ENCODE measurements at places on chromosomes 1 and 21. TPM values are rescaled to one million over a fixed set of nuclear protein-coding genes. Genes with fewer than 3 reads are reported as not detected.

The SOX13 gene
- total RNA-seq, result 9.1 TPM

GRCh38 chr1:67717876-67718275, 32.9 kb downstream of the GADD45A start:
- DNase-seq, result no peak

The HAO2 gene
- total RNA-seq, result not detected

DNA sequence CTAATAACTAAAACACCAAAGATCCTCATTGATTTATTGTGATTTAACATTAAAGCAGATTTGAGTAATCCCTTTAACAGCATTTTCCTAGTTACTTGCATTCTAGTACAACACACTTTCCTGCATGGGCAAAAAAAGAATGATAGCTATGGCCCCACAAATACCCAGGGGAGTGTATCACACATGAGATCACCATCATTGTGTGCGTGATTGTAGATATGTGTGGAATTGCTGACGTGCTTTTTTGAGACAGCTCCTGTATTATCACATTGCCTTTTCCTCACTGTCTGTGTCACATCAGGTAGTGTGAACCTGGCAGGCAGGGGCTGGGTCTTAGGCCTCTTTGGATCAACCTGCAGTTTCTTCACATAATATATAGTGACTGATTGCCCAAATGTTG, 48.5 kb upstream of the SAMD13 start:
- DNase-seq, result no peak

The KRTAP10-1 gene
- total RNA-seq, result not detected

The MCOLN2 gene
- total RNA-seq, result 20.3 TPM

DNA sequence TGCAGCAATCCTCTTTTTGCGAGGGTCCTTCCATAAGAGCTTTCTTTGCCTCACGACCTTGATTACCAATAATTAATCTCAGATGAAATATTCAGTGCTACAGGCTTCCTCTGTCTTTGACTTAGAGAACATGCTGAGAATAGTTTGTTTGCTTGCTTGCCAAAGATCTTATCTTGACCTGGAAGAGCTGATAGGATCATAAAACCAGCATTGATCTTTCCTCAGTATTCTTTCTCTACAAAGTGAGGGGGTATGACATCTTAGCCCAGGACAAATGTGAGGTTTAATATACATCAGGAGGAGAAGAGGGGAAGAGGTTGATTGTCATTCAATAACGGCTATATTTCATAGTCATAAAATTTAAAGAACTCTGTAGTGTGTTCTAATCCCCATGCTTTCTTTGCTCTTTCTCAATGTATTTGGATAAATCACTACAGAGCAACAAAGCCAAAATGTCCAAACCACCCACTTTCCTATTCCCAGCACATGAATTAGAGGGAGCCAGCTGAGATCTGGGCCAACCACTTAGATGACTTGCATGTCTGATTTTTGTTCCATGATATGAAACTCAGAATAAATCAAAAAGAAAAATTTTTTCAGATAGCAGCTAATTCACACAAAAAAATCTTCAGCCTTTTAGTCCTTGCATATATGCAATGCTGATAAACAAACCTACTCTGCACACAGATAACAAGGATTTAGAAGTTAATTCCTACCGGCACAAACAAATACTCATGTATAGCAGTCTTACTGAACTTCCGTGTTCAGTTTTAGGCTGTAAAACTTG, 50.5 kb upstream of the IPO9 start:
- no peak for DNase-seq

The EDN2 gene
- not detected for total RNA-seq

- DNase-seq, result no peak
Observed at GRCh38 chr1:51564124-51564523, 45.1 kb upstream of the EPS15 start.

- no peak for DNase-seq
Observed at GRCh38 chr1:199616947-199617346, 410.6 kb upstream of the NR5A2 start.

DNA sequence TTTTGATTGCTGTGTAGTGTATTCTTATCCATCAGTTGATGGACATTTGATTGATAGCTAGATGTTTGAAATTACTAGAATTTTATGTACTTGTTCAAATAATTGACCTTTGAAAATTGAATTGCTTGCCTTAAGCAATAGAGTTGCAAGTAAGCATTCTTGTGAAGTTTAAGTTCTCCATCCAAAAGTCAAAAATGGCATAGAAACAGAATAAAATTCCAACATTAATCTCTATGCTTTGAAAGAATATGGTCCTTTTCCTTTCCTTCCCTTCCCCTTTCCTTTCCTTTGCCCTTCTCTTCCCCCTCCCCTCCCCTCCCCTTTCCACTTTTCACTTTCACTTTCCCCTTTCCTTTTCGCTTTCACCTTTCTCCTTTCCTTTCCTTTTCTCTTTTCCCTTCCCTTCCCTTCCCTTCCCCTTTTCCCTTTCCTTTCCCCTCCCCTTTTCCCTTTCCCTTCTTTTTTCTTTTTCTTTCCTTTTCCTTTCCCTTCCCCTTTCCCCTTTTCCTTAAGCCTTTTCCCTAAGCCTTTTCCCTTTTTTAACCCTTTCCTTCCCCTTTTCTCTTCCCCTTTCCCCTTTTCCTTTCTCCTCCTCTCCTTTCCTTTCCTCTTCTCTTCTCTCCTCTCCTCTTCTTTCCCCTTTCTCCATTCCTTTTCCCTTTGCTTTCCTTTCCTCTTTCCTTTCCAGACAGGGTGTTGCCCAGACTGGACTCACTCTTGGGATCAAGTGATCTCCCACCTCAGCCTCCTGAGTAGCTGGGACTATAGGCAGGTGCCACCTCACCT, 67.4 kb downstream of the SASS6 start:
- no peak for DNase-seq

- no peak for DNase-seq
Observed at GRCh38 chr1:170580636-170581440, 48.9 kb downstream of the GORAB start.

The PLA2G2A gene
- not detected for total RNA-seq

GRCh38 chr21:35720208-35720731, 340.1 kb downstream of the SETD4 start:
- no peak for DNase-seq

GRCh38 chr21:33984021-33984481, 68.4 kb upstream of the ATP5PO start:
- no peak for DNase-seq

DNA sequence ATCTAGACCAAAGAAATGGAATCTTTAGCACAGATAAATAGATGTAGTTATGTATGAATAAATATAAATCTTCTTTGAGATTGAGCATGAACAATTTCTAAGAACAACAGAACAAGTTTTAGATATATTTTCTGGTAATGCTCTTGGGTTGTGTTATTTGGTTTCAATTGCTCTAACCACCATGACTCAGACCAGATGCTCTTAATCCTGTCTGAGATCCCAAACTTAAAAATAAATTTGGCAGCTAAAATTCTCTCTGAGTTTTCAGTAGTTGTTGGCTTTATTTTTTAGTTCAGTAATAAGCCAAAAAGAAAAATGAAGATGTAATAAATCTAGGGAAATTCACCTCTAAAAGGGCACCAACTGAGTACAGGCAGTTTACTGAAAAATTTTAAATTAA, 1693.4 kb downstream of the NCAM2 start:
- DNase-seq, result no peak

The HRNR gene
- total RNA-seq, result not detected

The USP24 gene
- 74.2 TPM for total RNA-seq

The CENPF gene
- 2.8 TPM for total RNA-seq

DNA sequence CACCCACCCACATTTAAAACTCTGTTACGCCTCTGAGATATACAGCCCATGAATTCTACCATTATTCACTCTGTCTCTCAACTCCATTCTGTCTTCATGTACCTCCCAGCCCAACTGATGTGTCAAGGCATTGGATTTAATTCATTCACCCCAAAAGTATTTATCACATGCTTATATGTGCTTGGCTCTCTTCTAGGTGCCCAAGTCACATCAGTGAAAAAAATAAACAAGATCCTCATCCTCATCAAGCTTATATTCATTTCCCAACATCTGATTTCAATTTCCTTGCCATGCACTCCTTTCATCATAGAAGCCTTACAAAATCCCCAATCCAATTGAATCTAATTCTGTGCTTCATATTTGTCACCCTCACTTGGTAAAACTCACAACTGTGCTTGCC, 967.6 kb downstream of the LTN1 start:
- no peak for DNase-seq

The SLC5A9 gene
- not detected for total RNA-seq

DNA sequence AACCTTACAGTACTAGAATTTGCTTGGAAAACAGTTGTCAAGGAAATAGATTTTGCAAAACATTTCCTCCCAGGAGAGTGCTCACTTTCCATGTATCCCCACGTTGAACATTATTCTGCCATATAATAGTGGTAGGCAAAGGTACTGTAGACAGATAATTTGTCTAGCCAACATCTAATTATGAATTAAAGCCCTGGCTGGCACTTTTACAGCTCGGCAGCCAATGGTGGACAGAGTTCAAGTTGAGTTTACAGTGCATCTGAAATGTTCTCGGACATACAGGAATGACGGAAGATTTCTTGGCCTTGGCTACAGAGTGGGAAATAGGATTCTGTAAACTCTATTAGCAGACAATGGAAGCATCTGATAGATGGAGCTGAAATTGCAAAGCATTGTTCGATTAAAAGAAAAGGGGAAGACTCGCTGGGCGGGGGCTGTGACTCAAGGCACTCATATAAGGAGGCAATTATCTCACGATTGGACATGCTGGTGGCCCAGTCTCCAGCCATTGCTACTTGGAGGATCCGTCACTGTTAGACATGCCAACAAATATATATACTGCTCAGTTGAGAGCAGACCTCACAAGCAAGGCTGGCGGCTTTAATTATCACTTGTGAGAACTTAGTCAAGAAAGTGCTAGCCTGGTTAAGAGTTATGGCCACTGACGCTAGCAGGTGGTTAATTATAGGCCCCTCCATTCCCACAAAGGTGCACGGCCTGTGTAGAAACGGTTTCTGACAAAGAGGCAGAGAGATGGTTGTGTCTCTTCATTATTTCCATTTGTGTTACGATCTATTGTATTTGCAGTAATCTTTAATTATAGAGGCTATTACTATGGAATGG, 48.0 kb downstream of the MAN1C1 start:
- no peak for DNase-seq

The ZFP69 gene
- total RNA-seq, result 4.3 TPM

DNA sequence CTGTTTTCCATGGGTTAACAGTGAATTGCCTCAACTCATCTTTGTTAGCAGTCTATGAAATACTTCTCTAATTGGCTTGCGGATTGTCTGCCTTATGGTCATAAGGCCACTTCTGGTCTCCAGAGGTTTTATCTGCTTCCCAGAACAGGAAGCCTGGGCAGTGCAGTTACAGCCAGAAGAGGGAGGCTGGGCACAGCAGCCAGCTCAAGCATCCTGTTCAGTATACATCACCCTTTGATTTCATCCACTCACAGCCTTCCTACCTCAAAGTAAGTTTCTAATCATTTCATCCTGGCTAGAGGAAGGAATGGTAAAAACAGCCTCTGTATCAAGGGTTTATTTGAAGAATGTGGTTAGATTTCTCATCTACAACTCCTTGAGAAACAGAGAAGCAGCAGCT, 311.5 kb upstream of the DEPDC1 start:
- DNase-seq, result no peak

DNA sequence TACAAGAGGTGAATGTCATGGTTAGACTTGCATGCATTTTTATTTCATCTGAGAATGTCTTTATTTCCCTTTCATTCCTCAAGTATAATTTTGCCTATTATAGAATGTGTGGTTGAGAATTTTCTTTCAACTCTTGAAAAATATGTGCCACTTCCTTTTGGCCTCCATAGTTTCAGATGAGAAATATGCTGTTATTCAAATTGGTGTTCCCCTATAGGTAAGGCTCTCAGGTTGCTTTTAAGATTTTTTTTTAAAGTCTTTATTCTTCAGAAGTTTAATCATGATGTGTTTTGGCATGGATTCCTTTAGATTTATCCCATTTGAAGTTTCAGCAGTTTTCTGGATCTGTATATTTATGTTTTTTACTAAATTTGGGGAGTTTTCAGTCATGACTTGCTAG, 2.1 kb downstream of the MROH7 start:
- no peak for DNase-seq

DNA sequence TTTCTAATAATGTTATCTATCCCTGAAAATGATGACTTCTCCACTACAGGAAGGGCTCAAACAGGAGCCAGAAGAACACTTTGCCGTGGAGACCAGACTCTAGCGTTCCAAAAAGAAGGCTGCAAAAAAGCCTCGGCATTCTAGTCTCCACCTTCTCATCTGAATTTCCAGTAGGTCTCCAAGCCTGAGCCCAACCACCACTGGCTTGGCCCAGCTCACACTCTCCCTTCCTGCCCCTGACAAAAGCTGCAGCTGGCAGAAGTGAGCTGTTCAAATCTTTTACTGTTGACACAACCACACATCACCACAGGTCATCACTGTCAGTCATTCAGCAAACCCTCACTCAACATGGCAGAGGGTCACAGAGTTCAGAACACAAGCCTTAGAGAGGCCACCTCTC, 69.3 kb downstream of the CAMK2N1 start:
- DNase-seq, result no peak

The CLCA1 gene
- total RNA-seq, result not detected

GRCh38 chr1:224959115-224959514, 29.6 kb downstream of the DNAH14 start:
- no peak for DNase-seq

- peak; percentile 76 for DNase-seq
Observed at GRCh38 chr1:8424539-8425116, 106.7 kb downstream of the SLC45A1 start.

DNA sequence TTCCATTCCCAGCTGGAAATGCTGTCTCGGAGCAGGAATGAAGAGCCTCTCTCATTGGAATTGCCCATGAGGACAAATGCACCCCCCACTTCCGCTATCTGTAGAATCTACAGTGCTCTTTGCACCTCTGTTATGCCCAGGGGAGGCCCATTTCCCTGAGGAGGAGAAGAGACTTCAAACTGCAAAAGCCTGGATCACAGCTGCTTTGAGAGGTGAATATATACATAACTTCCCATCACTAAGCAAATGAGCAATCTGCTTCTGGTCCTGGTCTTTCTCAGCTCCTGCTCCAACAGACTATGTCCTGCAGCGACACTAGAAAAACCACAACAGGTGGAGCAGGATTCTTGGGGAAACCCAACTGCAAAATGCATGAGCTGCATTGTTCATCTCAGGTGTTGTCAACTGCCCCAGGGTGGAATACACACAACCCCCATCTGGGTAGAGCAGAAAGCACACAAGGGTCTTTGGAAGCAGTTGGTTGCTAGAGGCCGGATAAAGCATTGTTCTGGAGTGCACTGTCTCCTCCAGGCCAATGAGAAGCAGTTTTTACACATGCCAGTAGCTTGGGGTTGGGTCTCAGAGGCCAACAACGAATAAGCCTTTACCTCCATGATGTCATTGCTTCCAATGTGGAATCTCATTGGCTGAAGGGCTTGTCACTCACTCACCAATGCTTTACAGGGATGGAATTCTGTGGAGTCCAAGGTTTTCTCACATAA, 67.7 kb upstream of the RAB4A start:
- DNase-seq, result no peak

GRCh38 chr1:154791292-154792166, 78.6 kb downstream of the KCNN3 start:
- DNase-seq, result peak; percentile 89

The OR2L5 gene
- total RNA-seq, result 0.23 TPM

GRCh38 chr1:215476541-215476940, 90.6 kb upstream of the KCTD3 start:
- no peak for DNase-seq

Data from CD4-positive, alpha-beta memory T cell (primary cell).